ENCODE measurements at places on chromosomes 13 and 19.

- DNase-seq, result no peak
Measured at GRCh38 chr19:35118268-35119020, 2.8 kb downstream of the FXYD3 start.

- no peak for DNase-seq
Measured at GRCh38 chr13:106619688-106620555, 52.0 kb upstream of the ARGLU1 start.

DNA sequence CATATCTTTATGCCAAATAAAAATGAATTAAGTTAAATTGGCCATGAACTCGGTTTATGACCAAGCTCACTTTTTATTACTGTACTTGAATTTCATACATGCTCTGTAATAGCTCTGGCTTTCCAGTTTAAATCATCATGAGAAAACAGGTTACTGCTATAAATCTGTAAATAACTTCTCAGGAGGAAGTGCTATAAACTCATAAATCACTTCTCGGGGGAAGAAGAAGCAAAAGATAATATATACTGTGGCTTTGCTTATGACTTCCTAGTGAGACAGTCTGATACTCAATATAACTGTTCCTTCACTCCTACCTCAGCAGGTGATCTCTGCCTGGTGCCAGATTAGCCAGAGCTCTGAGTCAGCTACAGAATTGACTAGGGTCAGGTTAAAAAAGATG, 12.5 kb downstream of the SUPT20H start:
- no peak for DNase-seq

DNA sequence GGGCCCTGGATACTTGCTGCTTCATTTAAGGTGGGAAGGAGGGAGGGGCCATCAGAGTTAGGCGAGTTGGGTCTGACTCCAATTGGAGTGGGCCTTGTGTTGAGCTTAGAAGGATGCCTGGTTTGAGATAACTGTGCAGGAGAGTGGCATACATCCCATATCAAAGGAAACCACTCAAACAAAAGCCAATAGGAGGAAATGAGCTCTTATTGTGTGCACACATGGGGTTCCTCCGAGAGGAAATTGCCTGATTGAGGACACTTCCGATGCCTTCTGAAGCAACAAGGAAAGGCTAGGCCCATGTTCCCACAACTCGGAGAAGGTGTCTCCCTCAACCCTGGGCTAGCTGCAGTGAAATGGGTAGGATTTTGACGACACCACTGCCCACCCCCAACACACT, 19.6 kb downstream of the MBNL2 start:
- DNase-seq, result no peak

DNA sequence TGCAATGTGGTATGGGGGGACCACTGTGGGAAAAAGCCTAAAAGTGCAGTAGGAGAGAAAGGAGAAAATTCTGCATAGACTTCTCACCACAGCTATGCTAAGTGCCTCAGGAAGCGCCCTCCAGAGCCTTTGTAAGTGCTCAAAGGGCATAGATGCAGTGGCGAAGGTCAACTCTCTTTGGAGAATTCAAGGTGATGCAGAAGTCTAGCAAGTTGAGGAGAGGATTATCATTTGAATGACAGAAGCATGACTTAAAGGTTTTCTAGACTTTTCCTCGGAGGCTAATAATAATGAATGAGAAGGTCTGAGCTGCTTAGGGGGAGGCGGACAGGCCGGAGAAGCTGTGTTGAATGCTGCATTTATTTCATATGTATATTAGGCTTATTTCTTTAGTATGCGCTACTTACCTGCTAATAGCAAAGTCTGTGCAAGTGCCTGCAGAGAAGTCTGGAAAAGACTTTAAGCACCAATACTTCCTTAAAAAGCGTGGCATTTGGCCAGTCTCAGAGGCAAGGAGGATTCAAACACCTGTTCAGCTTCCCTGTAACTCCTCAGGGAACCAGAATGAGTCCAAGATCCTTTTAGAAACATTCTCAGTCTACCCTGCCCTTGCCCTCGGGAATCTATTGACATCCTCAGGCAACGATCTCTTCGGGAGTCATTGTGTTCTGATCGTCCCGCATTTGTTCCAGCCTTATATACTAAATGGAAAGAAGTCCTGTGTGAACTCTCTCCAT, 56.2 kb downstream of the FLT1 start:
- no peak for DNase-seq

DNA sequence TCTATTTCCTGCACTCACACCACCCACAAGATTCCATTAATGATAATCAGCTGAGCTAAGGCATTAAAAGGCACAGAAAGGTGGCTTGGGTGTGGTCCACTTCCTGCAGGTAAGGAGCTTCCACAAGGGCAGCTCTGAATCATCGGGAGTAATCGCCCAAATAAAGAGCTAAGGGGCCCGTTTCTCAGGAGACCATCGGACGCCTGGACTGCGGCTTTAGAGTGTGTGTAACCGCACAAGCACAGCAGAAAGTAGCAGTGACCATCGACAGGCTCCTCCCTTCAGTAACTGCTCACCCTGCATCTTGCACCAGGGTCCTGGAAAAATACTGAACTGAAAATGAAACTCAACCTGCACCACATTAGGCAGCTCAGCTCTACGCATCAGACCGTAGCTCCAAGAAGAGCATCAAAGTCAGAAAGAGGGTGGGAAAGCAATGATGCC, 6.0 kb downstream of the STK24 start:
- no peak for DNase-seq

GRCh38 chr19:37987356-37988332, 80.6 kb downstream of the SIPA1L3 start:
- DNase-seq, result no peak

DNA sequence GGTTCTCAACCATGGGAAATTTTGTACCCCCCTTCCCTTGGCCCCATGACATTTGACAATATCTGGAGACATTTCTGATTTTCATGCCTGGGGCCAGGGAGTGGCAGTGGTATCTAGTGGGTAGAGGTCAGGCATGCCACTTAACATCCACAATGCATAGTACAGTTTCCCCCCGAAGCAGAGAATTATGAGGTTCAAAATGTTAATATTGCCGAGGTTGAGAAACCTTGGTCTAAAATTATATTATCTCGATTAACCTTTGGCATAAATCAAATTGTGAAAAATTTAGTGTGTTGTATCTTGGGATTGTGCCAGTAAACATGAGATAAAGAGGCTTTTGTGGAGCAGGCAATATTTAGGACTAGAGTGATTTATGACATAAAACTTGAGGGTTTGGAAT, 147.9 kb downstream of the LMO7 start:
- no peak for DNase-seq

DNA sequence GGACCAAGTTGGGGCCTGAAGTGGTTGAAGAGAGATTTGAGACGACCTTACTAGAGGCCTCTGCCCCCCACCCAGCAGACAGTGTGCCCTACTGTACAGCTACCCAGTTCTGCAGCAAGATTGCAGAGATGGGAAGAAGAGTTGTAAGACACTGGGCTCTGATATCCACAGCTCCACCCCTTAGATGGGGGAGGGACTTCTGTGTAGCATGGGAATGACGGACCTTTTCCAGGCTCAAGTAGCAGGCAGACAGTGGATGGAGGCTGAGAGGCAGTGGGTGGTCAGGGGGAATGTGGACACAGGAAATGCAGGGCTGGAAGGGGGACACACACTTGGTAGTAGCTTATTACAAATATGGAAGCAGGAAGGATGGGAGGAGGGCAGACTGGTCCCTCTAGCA, 13.0 kb downstream of the LRFN3 start:
- DNase-seq, result no peak

DNA sequence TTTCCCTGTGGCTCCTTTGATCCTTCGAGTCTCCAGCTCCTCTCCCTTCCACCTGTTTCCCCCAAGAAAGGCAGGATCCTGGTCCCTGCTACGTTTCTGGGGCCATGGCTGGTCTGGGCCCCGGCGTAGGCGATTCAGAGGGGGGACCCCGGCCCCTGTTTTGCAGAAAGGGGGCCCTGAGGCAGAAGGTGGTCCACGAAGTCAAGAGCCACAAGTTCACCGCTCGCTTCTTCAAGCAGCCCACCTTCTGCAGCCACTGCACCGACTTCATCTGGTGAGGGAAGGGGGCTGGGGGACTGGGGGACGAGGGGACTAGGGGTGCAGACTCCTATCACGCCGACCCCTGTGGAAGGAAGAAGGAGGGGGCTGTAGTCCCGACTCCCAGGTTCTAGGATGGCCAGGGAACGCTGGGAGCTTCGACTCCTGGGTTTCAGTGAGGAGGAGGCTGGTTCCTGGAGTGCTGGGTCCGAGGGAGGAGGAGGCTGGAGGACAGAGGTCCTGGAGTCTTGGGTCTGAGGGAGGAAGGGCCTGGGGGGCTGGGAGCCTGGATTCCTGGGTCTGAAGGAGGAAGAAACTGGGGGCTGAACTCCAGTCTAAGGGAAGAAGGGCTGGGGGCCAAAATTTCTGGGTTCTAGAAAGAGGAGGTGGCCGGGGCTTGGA, 524 bp downstream of the PRKCG start:
- DNase-seq, result no peak

Measured in cerebellar nuclear complex (tissue), 1 donor.